ENCODE measurements at places on chromosomes 7 and 10.

DNA sequence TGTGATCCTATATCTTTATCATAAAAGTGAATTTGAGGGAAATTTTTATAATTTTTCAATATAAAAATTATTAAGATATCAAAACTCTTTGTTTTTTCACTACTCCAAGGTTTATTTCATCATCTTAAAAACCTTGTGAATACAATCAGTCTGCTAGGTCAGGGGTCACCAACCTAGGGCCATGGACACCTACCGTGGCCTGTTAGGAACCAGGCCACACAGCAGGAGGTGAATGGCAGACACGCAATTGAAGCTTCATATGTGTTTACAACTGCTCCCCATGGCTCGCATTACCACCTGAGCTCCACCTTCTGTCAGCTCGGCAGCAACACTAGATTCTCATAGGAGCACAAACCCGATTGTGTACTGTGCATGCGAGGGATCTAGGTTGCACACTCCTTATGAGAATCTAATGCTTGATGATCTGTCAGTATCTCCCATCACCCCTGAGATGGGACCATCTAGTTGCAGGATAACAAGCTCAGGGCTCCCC is 271.2 kb upstream of the C7orf33 start:
- no peak for DNase-seq

DNA sequence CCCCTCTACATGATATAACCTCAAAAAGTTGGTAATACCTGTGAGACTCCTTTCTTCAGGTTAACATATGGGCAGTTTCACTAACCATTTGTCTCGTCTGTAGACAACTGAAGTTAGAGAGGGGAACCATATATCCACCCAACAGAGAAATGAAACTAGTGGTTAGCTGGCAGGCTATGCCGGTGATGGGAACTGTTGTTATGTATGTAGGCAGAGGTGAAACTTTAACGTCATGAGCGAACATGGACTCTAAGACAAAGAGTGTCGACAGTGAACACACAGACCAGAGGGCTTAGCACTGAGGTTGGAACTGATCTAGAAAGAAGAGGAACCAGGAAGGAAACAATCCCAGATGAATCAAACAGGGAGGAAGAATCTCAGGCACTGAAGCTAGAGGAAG is 112.4 kb downstream of the ELMO1 start:
- DNase-seq, result no peak

DNA sequence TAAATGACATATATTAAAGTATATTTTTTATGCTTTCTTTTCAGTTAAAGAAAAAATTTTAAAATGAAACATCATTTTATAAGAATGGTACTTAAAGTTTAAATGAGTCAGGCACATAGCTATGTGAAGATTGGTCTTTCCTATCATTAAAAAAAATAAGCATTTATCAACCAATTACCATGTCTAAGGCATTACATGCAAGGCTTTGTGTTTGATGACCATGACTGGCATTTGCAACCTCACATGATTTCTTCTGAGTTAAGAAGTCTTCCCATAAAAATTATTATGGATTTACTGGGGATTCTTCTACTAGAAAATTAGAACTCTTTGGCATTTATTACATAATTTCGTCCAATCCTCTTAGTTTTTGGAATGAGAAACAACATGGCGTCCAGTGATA is 776.1 kb downstream of the MAGI2 start:
- no peak for DNase-seq

GRCh38 chr10:81920213-81920829 is 45.3 kb downstream of the NRG3 start:
- no peak for DNase-seq

- DNase-seq, result no peak
These were observed 145.9 kb downstream of the PHTF2 start for GRCh38 chr7:77944183-77945182.

DNA sequence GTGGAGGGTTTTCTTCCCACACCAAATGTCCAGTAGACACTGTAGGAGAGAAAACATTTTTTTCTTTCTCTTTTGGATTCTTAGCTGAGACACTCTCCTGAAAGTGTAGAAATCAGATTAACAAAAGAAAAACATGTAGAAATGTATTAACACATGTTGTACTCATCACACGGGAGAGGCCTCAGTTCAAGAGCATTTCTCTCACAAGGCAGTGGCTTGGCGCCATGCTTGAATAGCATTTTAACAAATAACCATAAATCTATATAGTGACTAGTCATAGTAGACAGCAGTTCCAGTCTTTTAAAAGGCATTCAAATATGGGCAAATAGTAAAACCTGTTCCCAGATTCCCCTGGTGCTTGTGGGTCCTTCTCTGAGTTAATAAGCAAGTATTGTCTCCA is 38.3 kb upstream of the GHITM start:
- DNase-seq, result no peak

GRCh38 chr7:54080971-54081370 is 461.2 kb upstream of the VSTM2A start:
- no peak for DNase-seq

Data from CD4-positive, alpha-beta T cell treated with Interleukin-6 at 100 ng/mL for 8 hours (primary cell).